Fibroblast of gingiva (primary cell): ENCODE measurements at places on chromosomes 7 and 10.

DNA sequence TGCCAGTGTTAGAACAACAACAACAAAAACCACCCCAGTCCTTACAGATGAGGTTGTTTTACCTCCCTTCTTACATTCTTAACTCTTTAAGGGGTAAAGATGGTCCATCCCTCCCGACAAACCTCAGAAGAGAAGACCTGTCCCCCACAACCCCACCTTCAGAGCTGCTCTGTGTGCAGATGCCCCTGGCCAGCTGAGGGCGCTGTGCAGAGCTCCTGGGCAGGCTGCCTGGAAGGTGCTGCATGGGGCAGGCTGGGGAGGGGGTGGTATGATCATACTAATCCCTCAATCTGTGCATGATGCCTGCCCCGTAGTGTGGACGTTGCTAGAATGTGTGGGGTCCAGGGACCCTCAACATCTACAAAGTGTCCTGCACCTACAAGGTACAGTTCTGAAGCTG, 387.1 kb downstream of the INHBA start:
- no peak for DNase-seq

DNA sequence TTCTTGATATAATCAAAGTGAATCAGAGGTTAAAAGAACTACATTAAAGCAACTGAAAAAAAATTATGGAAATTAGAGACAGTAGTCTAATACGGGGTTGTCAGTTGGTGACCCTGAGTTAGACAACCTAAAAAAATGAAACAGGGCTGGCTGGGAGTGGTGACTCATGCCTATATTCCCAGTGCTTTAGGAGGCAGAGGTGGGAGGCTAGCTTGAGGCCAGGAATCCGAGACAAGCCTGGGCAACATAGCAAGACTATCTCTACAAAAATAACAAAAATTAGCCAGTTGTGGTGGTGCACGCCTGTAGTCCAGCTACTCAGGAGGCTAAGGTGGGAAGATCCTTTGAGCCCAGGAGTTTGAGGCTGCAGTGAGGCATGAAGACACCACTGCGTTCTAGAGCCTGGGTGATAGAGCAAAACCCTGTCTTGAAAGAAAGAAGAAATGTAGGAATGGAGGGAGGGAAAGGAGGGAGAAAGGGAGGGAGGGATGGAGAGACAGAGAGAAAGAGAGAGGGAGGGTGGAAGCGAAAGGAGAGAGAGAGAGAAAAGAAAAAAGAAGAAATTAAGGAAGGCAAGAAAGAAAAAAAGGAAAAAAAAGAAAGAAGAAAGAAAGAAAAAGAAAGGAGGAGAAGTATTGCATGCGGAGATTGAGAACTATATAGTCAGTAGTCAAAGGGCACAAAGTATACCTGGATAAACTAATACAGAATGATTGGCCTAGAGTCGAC, 166.1 kb downstream of the TPST1 start:
- no peak for DNase-seq

- peak; percentile 26 for DNase-seq
These were observed 348.6 kb downstream of the ANKRD7 start for GRCh38 chr7:118573085-118573484.

GRCh38 chr10:32972929-32973328, 14.9 kb upstream of the ITGB1 start:
- no peak for DNase-seq

- DNase-seq = no peak
These were observed 22.1 kb upstream of the CUBN start for GRCh38 chr10:17151716-17152115.

DNA sequence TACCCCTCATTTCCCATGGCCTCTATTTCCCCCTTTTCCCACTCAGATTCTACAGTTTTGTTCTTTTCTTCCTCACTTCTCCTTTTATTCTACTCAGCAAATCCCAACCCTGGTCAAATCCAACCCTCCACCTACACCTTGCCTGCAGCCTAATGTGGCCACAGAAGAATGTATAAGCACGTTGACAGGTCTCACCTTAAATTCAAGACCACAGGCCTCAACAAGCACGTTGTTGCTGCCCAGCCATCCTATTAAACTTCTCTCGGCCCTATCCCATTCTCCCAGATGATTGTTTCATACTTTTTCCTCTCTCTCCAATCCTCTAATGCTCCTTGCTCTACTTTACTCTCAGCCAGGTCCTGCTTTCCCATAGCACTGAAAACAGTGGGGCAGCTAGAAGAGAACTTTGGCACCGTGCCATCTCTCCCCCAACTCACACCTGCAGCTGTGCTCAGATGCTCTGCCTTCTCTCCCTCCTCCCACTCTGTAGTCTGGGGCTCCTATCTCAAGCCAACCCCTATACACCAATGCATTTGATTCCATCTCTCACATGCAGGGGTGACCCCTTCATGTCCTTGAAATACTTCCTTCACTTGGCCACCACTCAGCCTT, 6.8 kb upstream of the EIF3A start:
- DNase-seq = no peak

GRCh38 chr10:116710076-116710475, 32.3 kb downstream of the HSPA12A start:
- DNase-seq = no peak

GRCh38 chr7:119197172-119197876, 972.8 kb downstream of the ANKRD7 start:
- DNase-seq = no peak

GRCh38 chr7:69698109-69698825, 100.0 kb downstream of the AUTS2 start:
- no peak for DNase-seq

- no peak for DNase-seq
These were observed 13.8 kb downstream of the LRRN3 start for GRCh38 chr7:111104710-111105109.

DNA sequence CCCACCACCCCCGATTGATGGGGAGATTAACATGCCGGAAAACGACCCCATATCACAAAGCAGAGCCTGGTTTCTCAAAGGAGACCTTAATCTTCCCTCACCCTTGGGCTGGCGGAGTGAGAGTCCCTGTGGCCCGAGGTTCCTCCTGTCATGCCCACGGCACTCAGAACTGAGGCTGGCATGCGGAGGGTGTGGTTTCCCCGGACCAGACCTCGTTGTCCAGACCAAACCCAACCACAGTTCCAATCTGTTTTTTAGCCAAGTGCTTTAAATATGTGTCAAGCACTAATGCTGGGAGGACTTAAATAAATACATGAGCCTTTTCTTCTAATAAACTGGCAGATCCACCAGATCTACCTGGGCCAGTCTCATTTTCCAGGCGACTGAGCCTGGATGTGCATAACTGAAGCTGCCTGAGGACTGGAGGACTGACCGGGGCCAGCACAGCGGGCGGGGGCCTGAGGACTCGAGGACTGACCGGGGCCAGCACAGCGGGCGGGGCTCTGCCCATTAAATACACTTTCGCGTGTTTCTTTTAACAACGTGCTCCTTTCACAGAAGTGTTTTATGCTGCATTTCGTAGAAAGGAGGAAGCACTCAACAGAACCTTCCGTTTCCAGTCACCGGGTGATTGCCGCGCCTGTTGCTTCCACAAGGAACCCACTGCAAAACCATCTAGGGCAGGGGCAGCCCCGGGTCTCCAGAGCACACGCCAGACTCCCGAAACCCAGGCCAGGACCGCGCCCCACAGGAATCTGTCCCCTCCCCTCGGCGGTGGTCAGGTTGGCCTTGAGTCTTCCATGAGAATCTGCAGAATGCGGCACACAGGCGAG, 334.6 kb downstream of the PTPRN2 start:
- no peak for DNase-seq

- no peak for DNase-seq
These were observed 106.6 kb downstream of the ADCY1 start for GRCh38 chr7:45680776-45681175.

GRCh38 chr10:11341283-11341960, 270.0 kb downstream of the USP6NL start:
- no peak for DNase-seq

- DNase-seq = no peak
These were observed 4.7 kb downstream of the ADARB2 start for GRCh38 chr10:1732564-1732996.

- DNase-seq = no peak
These were observed 12.5 kb upstream of the GNA12 start for GRCh38 chr7:2856388-2857169.

DNA sequence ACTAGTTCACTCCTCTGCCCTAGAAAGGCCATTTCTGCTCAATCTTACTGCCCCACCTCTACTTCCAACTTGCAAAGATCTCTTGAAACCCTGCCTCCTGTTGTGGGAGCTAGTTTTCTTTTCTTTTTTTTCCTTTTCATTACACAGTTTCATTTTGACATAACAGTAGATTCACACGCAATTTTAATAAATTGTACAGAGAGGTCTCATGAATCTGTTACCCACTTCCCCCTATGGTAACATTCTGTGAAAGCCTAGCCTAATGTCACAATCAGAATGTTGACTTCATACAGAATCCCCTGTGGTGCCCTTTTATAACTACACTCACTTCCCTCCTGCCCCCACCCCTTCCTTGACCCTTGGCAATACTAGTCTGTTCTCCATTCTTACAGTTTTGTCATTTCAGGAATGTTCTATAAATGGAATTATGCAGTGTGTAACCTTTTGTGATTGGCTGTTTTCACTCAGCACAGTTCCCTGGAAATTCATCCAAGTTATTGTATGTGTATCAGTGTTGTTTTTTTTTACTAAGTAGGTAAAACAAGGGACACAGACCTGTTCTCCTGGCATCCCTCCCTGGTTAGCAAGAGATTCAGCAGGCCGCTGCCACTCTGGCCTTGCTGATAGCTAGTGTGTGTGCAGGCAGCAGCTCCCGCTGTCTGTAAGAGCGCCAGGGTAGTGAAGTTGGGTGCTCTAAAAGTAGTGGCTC, 21.5 kb downstream of the CHST3 start:
- DNase-seq = peak; percentile 97

DNA sequence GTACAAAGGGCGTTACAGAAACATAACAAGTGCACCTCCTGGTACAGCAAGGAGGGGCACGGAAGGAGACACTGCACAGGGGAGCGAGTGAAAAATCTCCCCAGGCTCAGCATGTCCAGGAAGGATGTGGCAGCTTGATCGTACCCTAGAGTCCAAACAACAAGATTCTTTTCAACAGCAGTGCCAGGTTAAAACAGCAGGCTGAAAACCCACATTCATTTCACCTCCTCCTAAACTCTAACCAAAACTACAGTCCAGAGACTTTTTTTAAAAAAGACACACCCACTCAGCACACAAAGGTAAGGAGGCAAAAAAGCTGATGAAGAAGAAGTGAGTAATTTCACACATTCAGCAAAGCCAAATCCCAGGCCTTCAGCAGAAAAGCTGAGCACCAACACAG, 138.8 kb downstream of the SFMBT2 start:
- DNase-seq = no peak

DNA sequence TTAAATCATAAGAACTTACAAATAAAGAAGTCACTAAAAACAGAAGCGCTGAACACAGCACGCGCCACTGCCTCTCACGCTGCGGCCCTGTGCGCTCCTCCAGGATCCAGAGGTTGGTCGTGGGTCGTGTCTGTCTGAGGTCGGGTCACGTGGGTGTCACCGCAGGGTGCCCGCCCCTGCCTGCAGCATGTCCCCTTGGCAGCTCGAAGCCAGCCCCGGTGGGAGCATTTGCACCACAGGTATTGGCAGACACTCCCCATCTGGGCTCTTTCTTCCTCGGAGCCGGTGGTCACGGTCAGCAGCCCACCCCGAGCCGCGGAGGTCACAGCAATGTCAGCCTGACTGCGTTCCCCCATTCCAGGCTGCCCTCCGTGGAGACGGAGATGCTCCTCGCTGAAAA, 88.6 kb downstream of the PDGFA start:
- DNase-seq = no peak

GRCh38 chr7:79876848-79877252, 257.8 kb upstream of the GNAI1 start:
- DNase-seq = peak; percentile 95

DNA sequence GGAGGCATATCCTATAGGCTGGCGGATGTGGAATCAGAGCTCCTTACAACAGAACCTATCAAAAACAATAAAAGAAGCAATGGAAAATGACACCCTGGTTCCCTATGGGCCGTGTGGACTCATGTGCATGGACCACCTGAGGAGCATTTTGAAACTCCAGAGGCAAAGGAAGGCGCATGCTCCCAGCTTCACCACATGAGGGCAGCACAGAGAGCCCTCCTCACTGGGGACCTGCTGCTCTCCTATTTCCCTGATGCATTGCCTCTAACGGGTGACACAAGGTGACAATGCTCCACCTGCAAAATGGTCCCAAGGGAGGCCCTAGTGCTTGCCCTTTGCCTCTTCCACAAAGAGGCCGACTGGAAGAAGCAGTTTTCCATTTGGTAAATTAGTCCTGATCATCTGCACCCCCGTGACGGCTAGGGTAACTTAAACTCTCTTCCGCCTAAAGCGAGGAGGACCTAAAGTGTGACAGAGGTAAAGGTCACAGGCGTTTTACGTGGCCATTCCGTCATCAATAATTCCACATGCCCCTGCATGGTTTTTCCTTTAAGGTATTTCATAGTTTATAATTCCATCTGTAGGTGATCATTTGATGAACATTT, 67.7 kb downstream of the GPAM start:
- DNase-seq = peak; percentile 5

GRCh38 chr10:76309070-76309469, 877.6 kb downstream of the LRMDA start:
- no peak for DNase-seq

DNA sequence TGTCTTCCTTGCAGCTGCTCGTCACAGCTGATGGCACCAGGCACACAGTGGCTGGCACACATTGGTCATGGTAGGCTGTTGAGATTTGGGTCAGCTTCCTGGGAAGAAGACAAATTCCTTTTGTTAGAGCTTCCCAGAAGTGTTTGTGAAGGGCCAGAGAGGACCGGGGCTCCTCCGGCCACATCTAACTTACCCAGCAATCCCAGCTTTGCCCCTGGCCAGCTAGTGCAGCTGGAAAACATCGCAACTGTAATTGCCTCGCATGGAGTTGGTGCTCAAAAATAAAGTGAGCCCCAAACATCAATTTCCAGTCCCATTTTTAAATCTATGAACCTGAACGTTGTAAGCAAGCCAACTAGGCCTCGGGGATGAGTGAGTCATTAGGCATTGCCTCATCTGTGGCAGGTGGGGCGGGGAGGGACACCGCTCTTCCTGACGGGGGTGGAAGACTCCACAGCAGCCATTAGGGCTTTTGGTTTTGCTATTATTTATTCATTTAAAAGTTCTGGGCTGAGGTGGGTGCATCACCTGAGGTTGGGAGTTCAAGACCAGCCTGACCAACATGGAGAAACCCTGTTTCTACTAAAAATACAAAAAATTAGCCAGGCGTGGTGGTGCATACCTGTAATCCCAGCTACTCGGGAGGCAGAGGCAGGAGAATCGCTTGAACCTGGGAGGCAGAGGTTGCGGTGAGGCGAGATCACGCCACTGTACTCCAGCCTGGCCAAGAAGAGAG, 12.4 kb downstream of the CPA5 start:
- DNase-seq = peak; percentile 72

- DNase-seq = no peak
These were observed 369.5 kb downstream of the IPMK start for GRCh38 chr10:57898231-57898630.

- DNase-seq = peak; percentile 65
These were observed 2.6 kb downstream of the PGAM1 start for GRCh38 chr10:97428572-97428981.

GRCh38 chr7:98133621-98134303, 27.1 kb downstream of the LMTK2 start:
- DNase-seq = peak; percentile 23

- DNase-seq = no peak
These were observed 709.3 kb upstream of the AUTS2 start for GRCh38 chr7:68888971-68889385.

GRCh38 chr10:131681656-131682055, 219.2 kb upstream of the PPP2R2D start:
- DNase-seq = no peak

GRCh38 chr7:32942415-32943251, 14.6 kb upstream of the FKBP9 start:
- peak; percentile 71 for DNase-seq
